ENCODE measurements at places on chromosomes 1 and 21.

DNA sequence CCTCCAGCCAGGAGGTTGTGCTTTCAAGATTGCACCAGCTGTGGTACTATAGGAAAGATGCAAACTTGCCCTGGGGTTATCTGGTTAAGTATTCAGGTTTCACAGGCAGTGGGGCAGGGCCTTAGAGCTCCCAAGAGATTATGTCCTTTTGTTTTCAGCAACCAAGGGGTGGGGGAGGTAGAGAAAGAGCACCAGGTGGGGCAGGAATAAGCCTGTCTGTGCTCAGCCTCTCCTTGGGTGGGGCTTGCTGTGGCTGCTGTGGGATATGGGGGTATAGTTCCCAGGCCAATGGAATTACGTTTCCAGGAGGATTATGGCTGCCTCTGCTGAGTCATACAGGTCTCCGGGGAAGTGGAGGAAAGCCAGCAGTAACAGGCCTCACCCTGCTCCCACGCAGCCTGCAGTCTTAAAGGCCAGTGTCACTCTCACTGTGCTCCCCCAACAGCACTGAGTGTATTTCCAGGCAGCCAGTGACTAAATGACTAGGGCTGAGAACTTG, 508.6 kb downstream of the RWDD3 start:
- no peak for DNase-seq

- DNase-seq = peak; percentile 30
Measured at GRCh38 chr1:194289569-194290266, 1103.3 kb upstream of the B3GALT2 start.

GRCh38 chr1:18670121-18670867, 39.6 kb downstream of the PAX7 start:
- no peak for DNase-seq

- no peak for DNase-seq
Measured at GRCh38 chr21:45459171-45460010, 54.4 kb downstream of the COL18A1 start.

- DNase-seq = no peak
Measured at GRCh38 chr21:39232861-39233291, 49.6 kb upstream of the PSMG1 start.

DNA sequence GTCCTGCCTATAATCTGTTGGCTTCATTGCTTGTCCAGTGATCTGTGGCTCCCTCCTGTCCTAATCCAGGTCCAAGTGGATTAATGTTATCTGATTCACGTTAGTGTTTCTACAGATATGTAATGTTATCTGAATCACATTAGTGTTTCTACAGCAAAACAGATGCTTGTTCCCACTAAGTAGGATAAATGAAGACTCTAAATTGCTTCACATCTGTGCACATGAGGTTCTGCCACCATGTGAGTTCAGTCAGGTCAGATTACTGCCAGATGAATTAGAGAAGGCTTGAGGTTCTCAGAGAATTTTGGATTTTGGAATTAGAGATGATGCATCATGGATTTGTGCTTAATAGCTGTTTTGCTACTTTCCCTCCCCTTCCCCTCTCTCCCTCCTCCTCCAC, 13.2 kb downstream of the DISC1 start:
- no peak for DNase-seq

DNA sequence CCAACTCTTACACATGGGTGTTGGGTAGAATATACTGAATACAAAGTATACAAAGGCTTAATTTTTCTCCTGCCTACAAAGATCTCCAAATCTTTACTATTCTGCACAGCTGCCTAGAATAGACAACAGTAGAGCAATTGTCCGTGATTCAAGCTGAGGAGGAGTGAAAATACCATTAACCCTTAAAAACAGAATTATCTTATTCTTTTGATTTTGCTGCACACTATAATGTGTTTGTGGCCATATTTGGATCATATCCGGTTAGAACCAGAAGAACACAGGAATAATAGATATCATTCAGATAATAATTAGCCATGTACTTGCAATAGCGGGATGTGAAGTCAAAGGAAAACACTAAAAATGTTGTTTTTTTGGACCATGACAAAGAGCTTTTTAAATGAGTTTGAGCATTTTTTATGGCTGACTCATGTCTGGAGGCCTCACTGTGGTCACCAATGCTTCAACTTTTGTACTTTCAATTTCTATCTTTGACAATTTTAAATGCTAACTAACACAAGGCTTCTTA, 197.6 kb upstream of the FOXD3 start:
- no peak for DNase-seq

- DNase-seq = no peak
Measured at GRCh38 chr1:15788624-15789301, 18.7 kb downstream of the UQCRHL start.

GRCh38 chr1:47876587-47876963, 120.6 kb downstream of the TRABD2B start:
- DNase-seq = no peak

- peak; percentile 46 for DNase-seq
Measured at GRCh38 chr1:231315887-231316286, 21.8 kb downstream of the EXOC8 start.

- no peak for DNase-seq
Measured at GRCh38 chr1:8822373-8823294, 5.2 kb upstream of the RERE start.

GRCh38 chr1:165011186-165011585, 345.3 kb downstream of the LMX1A start:
- no peak for DNase-seq

DNA sequence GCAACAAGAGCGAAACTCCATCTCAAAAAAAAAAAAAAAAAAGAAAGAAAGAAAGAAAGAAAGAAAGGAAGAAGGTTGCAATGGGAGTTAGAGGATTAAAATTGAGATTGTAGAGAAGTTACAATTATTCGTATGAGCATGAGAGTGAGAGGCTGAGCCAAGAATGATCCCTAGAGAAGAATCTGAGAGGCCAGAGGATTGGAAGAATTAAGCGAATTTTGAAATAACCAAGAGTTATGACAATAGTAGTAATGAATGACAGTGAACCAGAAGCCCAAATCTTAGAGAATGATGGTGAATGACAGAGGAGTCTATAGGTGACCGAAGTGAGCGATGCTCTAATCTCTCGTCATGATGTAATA, 369 bp upstream of the ZYG11B start:
- DNase-seq = no peak

GRCh38 chr1:177615251-177615650, 354.6 kb downstream of the SEC16B start:
- DNase-seq = no peak

- DNase-seq = peak; percentile 36
Measured at GRCh38 chr1:12594966-12595756, 22.8 kb downstream of the DHRS3 start.

- DNase-seq = no peak
Measured at GRCh38 chr21:45971616-45972352, 9.8 kb upstream of the COL6A1 start.

- no peak for DNase-seq
Measured at GRCh38 chr1:239963856-239964255, 127.8 kb upstream of the FMN2 start.

- no peak for DNase-seq
Measured at GRCh38 chr1:33692206-33693188, 171.4 kb upstream of the HMGB4 start.

- no peak for DNase-seq
Measured at GRCh38 chr1:190373705-190374336, 103.8 kb downstream of the BRINP3 start.

GRCh38 chr1:113269168-113269963, 120.9 kb upstream of the MAGI3 start:
- no peak for DNase-seq

- peak; percentile 82 for DNase-seq
Measured at GRCh38 chr1:9874959-9875635, 35.0 kb downstream of the CTNNBIP1 start.

DNA sequence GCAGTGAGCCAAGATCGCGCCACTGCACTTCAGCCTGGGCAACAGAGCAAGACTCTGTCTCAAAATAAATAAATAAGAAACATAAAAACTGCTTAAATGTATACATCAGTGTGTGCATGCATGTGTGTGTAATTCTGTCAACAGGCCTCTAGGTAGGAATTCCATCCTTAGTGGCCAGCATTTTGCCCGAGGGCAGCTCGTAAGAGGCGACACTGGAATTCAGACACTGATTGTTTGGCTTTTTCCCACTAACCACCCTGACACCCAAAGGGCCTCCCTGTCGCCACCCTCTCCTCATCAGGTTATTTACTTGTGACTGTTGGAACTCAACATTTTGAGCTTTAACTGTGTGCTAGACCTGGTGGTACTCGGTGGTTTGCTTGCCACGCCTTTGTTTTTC, 64.0 kb upstream of the KIF1B start:
- DNase-seq = no peak

DNA sequence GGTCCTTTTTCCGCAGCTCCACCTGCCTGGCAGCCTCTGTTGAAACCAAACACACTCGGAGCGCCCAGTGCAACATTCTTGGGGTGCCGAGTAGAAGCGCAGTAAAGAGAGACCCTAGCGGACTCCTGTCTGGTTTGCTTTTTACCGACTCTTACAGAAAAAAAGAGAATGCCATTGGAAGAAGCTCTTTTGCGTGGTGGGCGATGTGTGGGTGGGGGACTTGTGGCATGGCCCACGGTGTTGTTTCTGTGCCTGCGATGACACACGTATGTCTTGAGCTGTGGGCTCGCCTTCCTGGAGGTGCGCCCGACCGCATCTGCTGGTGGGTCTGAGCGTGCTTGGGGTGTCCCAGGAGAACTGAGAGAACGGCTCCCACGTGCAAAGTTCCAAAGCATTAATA, 7.3 kb upstream of the BARHL2 start:
- no peak for DNase-seq

- no peak for DNase-seq
Measured at GRCh38 chr21:29526545-29526944, 227.8 kb downstream of the BACH1 start.

GRCh38 chr1:150829751-150830150, 21.7 kb upstream of the CTSK start:
- no peak for DNase-seq

- DNase-seq = no peak
Measured at GRCh38 chr1:3459940-3460671, 5.6 kb downstream of the ARHGEF16 start.

- DNase-seq = no peak
Measured at GRCh38 chr1:19393046-19393445, 80.9 kb downstream of the SLC66A1 start.

DNA sequence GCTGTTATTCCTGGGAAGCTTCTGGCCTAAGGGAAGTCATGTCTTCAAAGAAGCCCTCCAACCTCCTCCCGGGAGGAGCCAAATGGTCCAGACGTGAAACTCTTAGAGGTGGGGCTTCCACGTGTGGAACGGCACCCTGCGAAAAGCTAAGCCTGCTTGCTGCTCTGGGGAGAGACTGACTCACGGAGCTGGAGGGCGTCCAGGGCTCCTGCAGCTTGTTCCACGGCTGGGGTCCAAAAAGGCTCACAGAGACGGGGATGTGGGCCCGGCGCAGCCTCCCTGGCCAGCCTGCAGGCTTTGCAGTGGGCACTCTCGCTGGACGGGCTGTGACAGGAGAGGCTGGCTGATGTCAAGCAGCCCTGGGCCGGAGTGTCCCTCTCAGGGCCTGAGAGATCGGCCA, 105.1 kb downstream of the COLGALT2 start:
- no peak for DNase-seq

- no peak for DNase-seq
Measured at GRCh38 chr1:226862890-226863289, 7.5 kb upstream of the PSEN2 start.

- no peak for DNase-seq
Measured at GRCh38 chr1:7795406-7795805, 11.3 kb downstream of the PER3 start.

- no peak for DNase-seq
Measured at GRCh38 chr1:221394011-221394544, 347.8 kb downstream of the DUSP10 start.

DNA sequence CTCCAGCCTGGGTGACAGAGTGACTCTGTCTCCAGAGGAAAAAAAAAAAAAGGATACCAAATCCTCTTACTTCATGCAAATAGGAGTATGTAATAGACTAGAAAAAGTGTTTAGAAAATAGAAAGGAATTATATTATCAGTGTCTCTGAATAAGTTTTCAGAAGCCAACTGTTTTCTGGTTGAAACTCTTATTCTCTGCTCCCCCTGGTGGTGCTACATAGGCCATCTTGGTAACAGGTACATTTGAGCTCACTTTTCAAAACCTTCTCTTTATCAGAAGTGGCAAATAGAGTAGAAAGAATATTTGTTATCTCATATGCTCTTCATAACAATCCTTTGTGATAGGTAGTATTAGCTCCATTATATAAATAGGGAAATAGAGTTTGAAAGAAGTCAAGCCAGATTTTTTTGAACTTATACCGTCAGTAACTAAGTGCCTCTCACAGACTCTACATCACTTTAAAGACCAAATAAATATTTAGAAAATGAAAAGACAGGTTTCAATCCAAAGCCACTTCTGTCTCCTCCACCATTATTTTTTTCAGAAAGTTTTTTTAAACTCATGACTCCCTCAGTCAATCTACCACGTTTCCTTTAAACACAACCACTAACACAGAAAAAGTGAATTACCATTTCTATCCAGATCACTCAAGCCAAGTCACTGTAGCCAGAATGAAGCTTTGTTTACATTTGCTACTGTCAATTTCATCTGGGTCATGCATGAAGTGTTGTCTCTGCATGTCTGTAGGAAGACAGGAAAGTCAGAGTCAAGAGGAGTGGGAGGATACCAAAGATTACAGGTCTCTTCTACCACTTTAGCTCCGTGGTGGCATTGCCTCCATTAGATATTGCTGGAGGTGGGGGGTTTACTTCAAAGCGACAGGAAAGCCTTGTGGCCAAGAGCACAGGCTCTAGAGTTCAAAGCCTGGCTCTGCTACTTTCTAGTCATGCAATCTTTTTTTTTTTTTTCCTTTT, 45.6 kb downstream of the IL23R start:
- DNase-seq = peak; percentile 46

- peak; percentile 26 for DNase-seq
Measured at GRCh38 chr1:161905269-161905884, 118.3 kb downstream of the OLFML2B start.

DNA sequence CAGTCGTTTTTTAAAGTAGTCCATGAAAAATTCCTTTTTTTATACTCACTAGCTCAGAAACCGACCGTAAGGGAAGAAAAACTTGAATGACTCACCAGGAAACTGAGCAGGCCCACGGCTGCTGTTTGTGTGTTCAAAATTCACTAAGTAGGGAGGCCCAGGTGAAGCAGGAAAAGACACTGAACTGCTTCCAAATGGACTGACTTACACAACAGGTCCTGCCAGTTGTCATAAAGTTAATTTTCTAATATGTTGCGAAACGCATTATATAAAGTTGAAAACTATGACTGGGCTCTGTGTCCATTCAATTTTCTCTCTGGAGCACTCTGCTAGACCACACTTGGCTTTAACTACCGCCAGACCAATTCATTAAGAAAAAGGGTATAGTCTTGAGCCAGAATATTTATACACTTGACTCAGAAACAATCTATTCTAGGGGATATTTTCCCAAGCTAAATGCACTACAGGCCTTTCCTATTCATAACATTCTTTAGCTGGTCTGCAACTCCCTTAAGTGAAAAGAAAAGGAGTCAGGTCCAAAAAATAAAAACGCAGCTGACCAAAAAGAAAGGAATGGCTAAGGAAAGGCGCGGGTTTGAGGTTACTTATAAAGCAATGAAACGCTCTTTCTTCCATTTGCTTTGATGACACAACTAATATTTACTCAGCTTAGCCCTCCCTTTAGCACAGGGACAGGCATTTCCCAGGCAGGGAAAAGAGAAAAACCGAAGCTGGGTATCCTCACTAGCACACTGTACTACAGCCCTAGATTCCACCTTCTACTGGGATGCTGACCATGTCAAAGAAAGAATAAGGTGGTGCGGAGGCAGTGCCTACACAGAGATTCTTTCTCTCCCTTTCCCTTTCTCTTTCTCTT, 306.3 kb upstream of the ESRRG start:
- DNase-seq = no peak

- no peak for DNase-seq
Measured at GRCh38 chr1:199945591-199945990, 81.9 kb upstream of the NR5A2 start.
